Upper lobe of left lung (tissue), 6 donors: ENCODE measurements at places on chromosomes 2 and 18. TPM values are rescaled to one million over a fixed set of nuclear protein-coding genes. Genes with fewer than 3 reads are reported as not detected.

DNA sequence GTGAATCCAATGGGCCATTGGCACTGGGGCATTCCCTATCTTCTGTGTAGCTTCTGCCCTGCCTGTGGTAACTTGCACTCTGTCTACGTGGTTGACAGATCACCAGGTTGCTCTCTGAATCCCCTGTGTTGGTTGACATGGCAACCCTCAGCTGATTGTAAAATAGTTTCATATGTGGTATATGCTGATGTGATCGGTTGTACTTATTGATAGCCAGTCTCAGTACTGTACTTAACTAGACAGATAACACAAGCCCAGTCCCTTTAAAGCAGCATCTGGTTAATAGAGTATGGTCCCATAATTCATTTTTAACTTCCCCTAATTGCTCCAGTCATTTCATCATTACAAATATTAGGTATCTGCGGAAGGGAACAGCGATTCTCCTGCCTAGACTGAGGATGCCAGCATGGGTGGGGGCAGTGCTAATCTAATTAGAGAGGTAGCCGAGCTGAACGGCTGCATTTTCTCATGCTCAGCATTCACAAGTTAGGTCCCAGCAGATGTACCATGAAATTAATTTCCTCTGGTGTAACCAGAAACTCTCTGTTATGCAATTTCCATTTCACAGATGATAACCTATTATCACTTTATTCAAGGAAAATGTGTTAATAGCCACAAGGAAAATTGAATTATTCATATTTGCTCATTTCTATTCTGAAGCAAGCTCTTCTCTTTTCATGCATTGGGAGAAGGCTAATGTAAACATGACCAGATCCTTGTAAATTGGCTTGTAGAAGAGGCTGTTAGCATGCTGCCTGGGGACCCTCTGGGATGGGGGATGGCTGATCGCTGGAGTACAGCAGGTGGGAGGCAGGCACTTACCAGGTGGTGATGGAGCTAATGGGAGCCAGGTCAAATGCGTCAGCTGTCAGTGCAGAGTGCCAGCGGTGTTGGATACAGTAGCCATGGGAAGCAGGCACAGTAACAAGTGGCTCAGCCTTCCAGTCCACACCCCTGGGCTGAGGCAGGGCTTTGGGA lies 608.3 kb downstream of the GALR1 start:
- H3K4me3 ChIP-seq, result no peak overlapping the region
- H3K27ac ChIP-seq, result no peak overlapping the region
- H3K27me3 ChIP-seq, result no peaks in the 10 kb centered on the region
- DNase-seq, result peak; percentile 14
- no peaks in the 10 kb centered on the region for H3K36me3 ChIP-seq

DNA sequence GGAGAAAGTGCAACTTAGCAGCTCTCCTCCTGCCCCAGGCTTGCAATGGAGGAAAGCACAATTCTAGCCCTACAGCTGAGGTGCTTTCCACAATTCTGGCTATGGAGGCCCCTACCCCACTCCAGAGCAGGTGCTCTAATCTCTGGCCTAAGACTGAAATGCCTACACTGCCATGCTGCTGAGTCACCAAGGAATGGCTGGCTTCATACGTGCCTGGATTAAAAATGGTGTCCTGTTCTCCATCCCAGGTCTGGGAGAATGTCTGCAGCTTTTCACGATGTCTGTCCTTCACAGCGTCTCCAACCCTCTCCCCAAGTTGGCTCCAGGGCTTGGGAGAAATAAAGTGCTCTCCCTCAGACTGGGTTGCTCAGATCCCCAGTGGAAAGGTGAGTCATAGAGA lies 48.5 kb downstream of the MBOAT2 start:
- peaks cover 6% of the 10 kb centered on the region for H3K4me1 ChIP-seq
- DNase-seq, result no peak
- H3K27me3 ChIP-seq, result no peaks in the 10 kb centered on the region

DNA sequence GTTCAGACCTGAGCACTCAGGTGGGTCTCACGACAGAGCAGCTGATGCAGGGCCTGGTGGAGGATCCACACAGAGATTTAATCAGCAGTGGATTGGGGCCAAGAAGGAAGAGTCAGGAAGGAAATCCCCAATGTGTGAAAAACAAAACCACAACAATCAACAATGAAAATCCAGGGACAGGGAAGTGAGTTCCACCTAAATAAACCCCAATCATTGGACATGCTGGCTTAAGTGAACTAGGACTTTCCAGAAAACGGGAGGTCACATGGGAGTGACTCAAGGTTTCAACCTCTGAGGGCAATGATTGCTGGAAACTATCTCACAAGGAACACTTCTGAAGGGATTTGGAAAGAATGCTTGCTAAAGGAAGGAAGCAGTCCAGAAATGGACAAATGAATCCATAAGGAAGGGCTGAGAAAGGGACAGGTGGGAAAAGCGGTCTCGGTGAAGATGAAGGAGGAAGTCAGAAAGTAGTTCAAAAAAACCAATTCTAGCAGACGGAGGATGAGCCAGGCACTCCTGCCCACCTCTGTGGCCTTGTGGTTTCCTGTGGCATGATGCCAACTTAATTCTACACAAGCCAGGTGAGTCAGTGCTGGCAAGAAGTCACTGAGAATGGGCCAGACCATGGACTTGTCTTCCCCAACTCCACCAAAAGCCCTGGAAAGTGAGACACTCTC lies 15.4 kb upstream of the XDH start:
- no peak overlapping the region for H3K27ac ChIP-seq
- H3K36me3 ChIP-seq, result no peaks in the 10 kb centered on the region
- H3K4me3 ChIP-seq, result no peak overlapping the region
- H3K4me1 ChIP-seq, result no peaks in the 10 kb centered on the region

Gene SPDYA
- 1.7 TPM for total RNA-seq

Gene AQP4
- 277 TPM for total RNA-seq

DNA sequence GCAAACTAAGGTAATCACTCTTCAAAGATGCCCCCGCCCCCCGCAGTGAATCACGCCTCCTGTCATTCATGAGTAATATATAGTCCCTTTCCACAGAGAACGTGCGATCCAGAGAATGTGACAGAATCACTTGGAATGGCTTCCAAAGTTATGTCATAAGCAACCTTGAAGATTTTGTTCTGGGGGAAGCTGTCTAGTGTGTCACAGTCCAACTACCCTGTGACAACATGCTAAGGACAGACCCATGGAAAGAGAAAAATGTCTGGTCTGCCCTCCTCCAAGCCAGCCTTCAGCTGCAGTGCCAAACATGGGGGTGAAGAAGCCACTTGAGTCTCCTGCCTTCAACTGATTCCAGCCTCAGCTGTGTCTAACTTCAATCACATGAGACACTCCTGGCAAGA lies 259.1 kb downstream of the SS18 start:
- no peaks in the 10 kb centered on the region for H3K4me1 ChIP-seq
- H3K36me3 ChIP-seq, result no peaks in the 10 kb centered on the region
- DNase-seq, result no peak
- no peaks in the 10 kb centered on the region for H3K27me3 ChIP-seq

DNA sequence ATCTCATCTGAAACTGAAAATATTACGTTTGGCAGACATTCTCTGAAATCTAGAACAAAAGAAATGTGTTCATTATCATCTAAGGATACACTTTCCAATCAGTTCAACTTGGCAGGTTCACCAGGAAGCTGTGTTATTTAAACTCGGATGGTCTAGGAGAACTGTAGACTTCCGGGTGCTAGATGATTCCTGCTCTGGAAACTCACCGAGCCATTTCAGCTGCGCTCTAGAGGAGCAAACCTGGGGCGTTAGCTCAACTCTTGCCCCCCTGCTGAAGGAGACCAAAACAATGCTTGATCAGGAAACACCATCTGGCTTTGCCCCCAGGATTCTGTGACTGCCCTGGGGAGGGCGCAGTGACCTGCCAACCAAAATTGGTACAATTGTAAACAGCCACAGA lies 22.9 kb downstream of the MLPH start:
- peaks cover 4% of the 10 kb centered on the region for H3K36me3 ChIP-seq
- peak overlapping the region; percentile 25 for H3K27ac ChIP-seq
- no peak overlapping the region for H3K4me3 ChIP-seq
- peaks cover 55% of the 10 kb centered on the region for H3K4me1 ChIP-seq

GRCh38 chr2:219119422-219120043 lies 41.1 kb downstream of the NHEJ1 start:
- peaks cover 32% of the 10 kb centered on the region for H3K4me1 ChIP-seq
- peak; percentile 72 for DNase-seq
- no peak overlapping the region for H3K27ac ChIP-seq
- no peaks in the 10 kb centered on the region for H3K36me3 ChIP-seq
- H3K27me3 ChIP-seq, result no peaks in the 10 kb centered on the region
- H3K4me3 ChIP-seq, result no peak overlapping the region

DNA sequence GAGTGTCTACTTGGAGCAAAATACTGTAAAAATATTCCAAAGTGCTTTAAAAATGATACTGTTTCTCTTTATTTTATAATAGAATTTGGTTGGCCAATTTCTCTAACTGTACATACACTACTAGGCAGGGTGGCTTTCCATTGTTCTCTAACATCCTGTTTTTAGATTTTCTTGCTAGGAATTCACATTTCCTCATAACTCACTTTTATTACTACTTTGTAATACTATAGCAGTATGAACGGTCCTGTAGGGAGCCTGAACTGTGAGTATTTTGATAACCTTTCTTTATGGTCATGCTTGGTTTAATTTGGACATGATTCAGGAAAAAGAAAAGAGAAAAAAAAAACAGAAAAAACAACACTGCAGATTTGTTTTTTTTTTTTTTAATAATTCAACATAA lies 37.8 kb downstream of the GCG start:
- peaks cover 33% of the 10 kb centered on the region for H3K4me1 ChIP-seq
- DNase-seq, result no peak
- H3K27ac ChIP-seq, result no peak overlapping the region
- H3K27me3 ChIP-seq, result no peaks in the 10 kb centered on the region

Gene GRP
- total RNA-seq, result not detected

DNA sequence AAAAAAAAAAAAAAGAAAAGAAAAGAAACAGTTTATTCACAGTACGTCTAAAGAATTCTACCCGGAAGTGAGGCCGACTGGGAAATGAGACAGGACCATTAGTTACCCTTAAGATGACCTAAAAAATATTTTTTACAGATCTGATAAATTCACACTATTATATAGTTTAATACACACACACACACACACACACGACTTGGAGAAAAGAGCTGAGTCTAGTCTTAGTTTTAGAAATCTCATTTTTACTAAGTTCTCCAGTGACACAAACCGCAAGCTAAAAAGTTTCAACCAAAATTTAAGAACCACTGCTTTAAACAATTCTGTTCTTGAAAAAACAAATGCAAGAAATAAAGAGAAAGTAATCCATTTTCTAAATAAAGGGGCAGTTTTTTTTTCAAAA lies 27.1 kb downstream of the ST3GAL5 start:
- peaks cover 11% of the 10 kb centered on the region for H3K36me3 ChIP-seq
- no peak for DNase-seq
- H3K27me3 ChIP-seq, result no peaks in the 10 kb centered on the region
- peaks cover 12% of the 10 kb centered on the region for H3K4me1 ChIP-seq

GRCh38 chr18:73563345-73563744 lies 584.3 kb downstream of the FBXO15 start:
- H3K36me3 ChIP-seq, result no peaks in the 10 kb centered on the region
- H3K27me3 ChIP-seq, result no peaks in the 10 kb centered on the region
- no peak overlapping the region for H3K27ac ChIP-seq
- no peak for DNase-seq
- H3K4me3 ChIP-seq, result no peak overlapping the region

Gene CDH7
- not detected for total RNA-seq

DNA sequence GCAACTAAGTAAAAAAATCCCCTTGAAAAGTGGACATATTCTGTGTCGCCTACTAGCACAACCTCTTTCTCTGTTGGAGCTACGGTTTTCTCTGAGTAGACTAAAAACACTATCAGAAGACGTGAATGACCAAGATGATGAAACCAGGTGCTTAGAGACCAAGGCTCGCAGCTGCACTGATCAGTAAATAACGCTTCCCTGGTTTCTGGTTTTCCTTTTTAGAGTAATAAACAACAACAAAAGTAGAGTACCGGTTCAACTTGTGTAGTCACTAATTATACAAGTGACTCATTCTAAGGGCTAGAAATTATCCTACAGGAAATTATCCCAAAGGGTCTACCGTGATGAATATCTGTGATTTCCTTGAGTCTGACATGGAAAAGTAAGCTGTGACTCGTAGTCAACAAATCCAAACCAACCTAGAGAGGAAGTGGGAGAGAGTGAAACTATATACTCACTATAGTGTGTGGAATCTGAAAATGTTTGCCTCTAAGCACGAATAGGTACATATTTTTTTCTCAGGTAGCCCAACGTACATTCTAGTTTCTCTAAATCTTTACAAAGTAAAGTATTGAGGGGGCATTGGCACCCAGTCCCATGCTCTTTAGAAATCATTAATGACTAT lies 17.8 kb downstream of the RASGRP3 start:
- peaks cover 14% of the 10 kb centered on the region for H3K4me1 ChIP-seq
- H3K27me3 ChIP-seq, result no peaks in the 10 kb centered on the region
- H3K36me3 ChIP-seq, result no peaks in the 10 kb centered on the region
- no peak overlapping the region for H3K27ac ChIP-seq
- DNase-seq, result no peak

DNA sequence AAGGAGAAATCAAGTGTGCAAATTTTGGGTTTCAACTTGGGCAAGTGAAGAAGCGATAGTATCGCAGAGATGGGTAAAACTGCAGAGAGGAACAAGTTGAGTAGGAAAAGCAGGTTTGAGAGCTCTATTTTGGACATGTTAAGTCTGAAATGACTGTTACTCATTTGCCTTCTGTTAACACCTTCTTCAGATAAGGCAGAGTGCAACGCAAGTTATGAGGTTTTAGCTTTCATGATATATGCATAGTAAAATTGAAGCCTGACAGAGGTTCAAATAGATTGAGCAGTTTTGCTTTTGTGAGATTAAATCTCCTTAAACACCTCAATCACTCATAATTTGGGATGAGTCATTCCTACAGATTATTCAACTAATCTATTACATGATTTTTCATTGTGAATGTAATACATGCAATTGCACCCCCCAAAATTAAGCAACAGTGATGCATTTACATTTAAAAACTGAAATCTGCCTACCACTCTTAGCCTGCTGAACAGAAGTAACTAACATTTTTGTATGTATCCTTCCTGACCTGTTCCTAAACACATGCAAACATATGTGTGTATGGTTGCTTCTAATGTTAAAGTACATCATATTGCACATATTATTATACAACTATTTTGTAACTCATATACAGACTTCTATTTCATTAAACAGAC lies 575.4 kb downstream of the ARHGAP15 start:
- no peaks in the 10 kb centered on the region for H3K27me3 ChIP-seq
- H3K4me3 ChIP-seq, result no peak overlapping the region
- H3K4me1 ChIP-seq, result peaks cover 3% of the 10 kb centered on the region
- H3K27ac ChIP-seq, result no peak overlapping the region
- no peak for DNase-seq

Gene STAT4
- total RNA-seq, result 3.6 TPM

DNA sequence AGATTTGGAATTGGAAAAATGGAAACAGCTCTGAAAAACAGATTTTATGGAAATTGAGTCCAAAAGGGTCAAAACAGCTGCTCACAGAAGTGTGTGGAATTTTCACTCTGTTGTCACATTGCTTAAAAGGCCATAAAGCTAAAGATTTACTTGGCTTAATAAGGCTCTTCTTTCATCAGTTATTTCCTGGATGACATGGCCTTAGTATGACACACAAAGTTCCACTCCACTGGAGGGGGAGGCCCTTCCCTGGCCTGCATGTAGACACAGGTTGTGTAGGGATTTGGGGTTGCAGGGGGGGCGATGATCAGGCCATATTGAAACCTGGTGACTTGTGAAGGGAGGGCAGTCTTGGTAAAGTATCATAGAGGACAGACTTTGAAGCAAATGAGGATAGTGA lies 34.0 kb downstream of the TMEM185B start:
- no peak overlapping the region for H3K27ac ChIP-seq
- H3K4me3 ChIP-seq, result no peak overlapping the region
- no peaks in the 10 kb centered on the region for H3K4me1 ChIP-seq
- H3K27me3 ChIP-seq, result no peaks in the 10 kb centered on the region
- no peaks in the 10 kb centered on the region for H3K36me3 ChIP-seq
- DNase-seq, result no peak
